Right ventricle myocardium superior (tissue), 1 donor: ENCODE measurements at places on chromosomes 2 and 18. TPM values are rescaled to one million over a fixed set of nuclear protein-coding genes. Genes with fewer than 3 reads are reported as not detected.

The FAM161A gene
- total RNA-seq = 0.78 TPM

The ASXL2 gene
- 21.3 TPM for total RNA-seq

The PIK3C3 gene
- total RNA-seq = 26.5 TPM

The RAB1A gene
- 115 TPM for total RNA-seq

The RAMP1 gene
- 138 TPM for total RNA-seq

The GRHL1 gene
- 1.0 TPM for total RNA-seq

The LYPD6B gene
- total RNA-seq = not detected

The PROC gene
- not detected for total RNA-seq

The RUFY4 gene
- total RNA-seq = not detected
